ENCODE measurements at places on chromosomes 7 and 10.

DNA sequence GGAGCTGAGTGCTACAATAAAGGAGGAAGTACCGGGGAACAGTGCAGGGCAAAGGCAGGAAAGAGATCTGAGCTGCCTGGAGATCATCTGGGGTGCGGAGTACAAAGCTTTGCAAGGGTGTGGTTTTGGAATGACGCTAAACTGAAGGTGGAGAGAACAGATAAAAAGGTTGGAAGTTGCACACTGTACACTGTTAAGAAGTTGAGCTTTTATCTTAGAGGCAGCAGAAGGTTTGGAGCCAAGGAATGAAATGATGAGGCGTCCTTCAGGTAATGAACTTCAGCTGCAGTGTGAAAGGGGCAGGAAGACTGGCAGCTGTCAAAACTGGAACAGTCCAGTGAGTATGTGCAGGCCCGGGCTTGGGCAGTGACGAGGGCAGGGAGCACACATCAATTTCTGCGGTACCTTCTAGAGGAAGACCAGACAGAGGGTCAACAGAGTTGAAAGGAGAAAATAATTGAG, 7.2 kb upstream of the ANKRD61 start:
- DNase-seq, result no peak

DNA sequence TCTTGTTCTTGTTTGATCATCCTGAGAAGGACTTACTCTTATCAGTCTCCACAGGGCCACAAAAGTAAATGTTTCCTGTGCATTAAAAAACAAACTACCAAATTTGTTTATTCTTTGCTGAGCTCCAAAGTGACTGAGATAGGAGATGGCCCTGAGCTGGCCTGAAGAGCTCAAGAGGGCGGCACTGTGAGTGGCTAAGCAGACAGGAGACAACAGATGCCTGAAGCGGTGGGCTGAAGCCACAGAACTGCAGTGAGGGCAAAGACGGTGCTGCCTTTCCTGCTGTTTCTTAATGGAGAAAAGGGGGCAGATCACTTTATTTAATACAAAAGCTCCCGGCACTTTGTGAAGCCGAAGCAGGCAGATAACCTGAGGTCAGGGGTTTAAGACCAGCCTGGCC, 379.6 kb downstream of the ARL4A start:
- DNase-seq, result no peak

DNA sequence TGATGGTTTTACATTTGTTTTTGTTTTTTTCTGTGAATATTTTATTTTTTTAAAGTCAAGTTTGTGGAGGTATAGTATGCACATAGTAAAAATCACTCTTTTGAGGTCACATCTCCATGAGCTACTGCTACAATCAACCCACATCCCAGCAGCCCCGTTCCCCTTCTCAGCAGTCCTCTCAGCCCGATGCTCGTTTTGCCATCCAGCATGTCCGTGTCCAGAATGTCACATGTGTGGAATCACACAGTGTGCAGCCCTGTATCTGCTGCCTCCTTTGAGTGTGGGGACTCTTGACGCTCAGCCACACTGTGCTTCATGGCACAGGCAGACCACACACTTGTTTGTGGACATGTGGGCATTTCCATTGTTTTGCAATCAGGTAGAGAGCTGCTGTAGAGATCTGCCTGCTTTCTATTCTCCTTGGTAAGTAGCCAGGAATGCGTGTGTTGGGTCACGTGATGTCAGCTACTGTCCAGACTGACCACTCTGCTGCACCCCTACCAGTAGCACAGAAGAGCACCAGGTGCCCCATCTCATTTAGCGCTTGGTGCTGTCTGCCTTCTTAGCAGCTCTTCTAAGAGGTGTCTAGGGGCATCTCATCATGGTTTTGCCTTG, 71.6 kb upstream of the CAMK2B start:
- peak; percentile 86 for DNase-seq

DNA sequence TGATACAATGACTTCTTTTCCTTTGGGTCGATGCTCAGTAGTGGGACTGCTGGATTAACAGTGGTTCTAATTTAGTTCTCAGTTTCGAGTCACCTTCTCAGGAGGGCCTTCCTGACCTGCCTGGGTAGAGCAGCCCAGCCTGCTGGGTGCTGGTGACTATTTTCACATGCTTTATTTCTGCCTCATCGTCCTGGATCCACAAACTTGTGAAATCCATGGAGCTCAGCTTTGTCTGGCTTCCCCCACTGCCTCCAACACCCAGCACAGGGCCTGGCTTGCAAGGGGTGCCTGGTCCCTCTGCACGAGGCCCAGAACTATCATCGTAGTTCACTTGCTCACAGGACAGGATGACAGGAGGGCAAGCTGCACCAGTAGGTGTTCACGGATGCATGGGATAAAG, 46.9 kb downstream of the SPOCK2 start:
- DNase-seq, result peak; percentile 57

DNA sequence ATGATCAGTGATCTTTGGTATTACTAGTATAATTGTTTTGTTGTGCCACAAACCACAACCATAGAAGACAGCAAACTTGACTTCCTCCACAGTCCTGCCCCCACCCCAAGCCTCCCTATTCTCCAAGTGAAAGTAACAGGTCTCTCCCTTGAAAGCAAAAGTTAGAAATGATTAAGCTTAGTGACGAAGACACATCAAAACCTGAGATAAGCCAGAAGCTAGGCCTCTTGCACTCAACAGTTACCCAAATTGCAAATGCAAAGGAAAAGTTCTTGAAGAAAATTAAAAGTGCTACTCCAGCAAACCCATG, 7.5 kb downstream of the SAR1A start:
- peak; percentile 47 for DNase-seq

DNA sequence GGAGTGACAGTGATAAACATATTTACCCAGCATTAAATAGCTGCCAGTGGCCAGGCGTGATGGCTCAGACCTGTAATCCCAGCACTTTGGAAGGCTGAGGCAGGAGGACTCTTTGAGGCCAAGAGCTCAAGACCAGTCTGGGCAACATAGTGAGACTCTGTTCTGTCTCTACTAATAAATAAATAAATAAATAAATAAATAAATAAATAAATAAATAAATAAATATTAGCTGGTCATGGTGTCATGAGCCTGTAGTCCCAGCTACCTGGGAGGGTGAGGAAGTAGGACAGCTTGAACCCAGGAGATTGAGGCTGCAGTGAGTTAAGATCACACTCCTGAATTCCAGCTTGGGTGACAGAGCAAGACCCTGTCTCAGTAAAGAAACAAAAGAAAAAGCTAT, 384.0 kb upstream of the ADARB2 start:
- no peak for DNase-seq

GRCh38 chr7:244974-245373, 45.0 kb upstream of the FOXL3 start:
- DNase-seq, result no peak

- DNase-seq, result no peak
Measured at GRCh38 chr7:30501264-30501663, 3.4 kb downstream of the GGCT start.

- no peak for DNase-seq
Measured at GRCh38 chr7:106895246-106895864, 30.3 kb downstream of the PIK3CG start.

GRCh38 chr7:23267357-23267756, 20.8 kb downstream of the GPNMB start:
- DNase-seq, result no peak

DNA sequence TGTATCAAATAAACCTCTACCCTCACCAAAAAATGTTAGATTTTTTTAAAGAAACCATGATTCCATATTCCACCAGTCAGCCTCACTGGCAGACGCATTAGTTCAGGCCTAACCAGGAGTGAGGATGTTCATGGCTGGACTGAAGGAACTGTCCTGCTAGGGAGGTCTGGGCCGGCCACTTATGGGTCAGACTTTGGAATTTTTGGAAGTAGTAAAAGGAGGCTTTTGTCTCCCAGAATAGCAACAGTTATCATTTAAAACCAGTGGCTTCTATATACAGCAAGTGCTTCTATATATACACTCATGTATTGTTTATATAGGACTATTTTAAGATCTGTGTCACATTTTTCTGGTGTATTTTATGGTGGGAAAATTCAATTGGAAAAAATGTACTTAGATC, 120.5 kb downstream of the CNNM2 start:
- DNase-seq, result no peak

- no peak for DNase-seq
Measured at GRCh38 chr10:77187376-77187999, 450.1 kb downstream of the KCNMA1 start.

- no peak for DNase-seq
Measured at GRCh38 chr10:90998733-90999511, 78.0 kb upstream of the ANKRD1 start.

GRCh38 chr10:11300026-11300425, 282.4 kb downstream of the CELF2 start:
- no peak for DNase-seq

DNA sequence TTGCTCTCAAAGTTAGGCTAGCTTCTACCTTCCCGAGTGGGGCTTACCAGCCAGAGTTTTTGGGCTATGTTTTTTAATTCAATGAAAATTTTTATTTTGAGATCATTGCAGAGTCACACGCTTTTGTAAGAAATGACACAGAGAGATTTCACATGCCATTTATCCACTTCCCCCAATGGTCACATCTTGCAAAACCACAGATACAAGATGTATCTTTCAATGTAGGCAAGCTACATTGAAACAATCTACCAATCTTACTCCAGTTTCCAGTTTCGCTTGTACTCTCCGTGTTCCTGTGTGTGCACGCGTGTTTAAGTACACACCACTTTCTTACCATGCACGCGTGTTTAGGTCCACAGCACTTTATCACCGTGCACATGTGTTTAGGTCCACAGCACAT, 89.4 kb upstream of the LEP start:
- no peak for DNase-seq

- peak; percentile 81 for DNase-seq
Measured at GRCh38 chr7:27071622-27072390, 24.0 kb downstream of the HOXA1 start.

DNA sequence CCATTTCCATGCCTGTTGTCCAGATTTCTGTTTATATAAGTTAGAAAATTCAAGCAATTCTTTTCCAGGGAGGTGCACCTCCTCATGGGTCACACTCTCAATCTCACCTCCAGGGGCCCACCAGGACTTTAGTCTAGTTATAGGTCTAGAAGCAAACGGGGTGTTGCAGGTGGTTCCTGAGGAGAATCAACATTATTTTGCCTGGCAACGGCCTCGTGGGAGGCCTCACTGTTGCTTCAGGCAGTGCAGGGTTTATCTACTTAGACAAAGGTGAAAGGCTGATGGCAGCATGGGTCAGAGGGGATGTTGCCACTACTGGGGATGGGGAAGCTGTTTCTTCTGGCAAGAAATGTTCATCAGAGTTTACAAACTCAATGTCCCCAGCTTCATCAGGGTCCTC, 56.7 kb upstream of the LRRC18 start:
- DNase-seq, result no peak

DNA sequence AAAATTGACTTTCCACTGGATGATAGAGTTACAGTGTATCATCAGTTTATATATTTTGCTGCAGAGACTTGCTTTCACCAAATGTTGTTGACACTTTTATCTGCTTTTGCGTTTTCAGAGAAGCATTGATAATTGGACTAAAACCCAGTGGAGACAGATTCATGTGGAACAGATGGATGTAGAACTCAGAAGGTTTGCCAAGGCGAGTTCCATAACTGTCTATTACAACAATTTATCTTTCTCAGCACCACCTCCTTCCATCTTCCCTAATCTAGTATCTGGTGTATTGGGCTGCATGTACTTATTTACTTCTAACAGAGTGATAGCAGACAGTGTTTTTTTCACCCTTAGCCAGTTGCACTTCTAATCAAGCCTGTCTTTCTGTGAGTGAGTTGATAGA, 73.3 kb downstream of the DNAH11 start:
- no peak for DNase-seq

DNA sequence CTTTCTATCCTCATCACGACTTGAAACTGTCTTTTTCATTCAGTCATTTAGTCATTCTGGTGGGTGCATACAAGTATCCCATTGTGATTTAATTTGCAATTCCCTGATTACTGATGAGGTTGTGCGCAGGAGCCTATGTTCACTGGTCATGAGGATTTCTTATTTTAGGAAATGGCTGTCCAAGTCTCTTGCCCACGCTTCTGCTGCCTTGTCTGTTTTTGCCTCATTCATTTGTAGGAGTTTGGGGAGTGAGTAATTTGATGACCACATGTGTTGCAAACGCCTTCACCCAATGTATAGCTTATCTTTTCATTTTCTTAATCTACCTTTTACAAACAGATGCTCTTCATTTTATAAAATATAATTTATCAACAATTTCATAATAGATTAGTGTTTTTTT, 127.3 kb downstream of the ARHGAP22 start:
- DNase-seq, result peak; percentile 23

DNA sequence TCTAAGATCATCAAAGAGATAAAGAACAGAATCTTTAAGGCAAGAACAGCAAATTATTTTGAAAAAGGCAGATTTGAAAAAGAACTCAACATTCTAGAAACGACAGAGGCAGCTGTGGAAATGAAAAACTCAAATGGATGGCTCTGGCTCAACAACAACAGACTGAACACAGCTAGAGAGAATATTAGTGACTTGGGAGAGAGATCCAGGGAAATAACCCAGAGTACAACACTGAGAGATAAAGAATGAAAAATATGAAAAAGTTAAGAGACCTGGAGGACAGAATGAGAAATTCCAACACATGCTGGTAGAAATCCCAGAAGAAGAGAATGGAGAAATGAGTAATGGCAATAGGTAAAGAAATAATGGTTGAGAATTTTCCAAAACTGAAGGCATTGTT, 17.9 kb upstream of the ZNF777 start:
- no peak for DNase-seq

DNA sequence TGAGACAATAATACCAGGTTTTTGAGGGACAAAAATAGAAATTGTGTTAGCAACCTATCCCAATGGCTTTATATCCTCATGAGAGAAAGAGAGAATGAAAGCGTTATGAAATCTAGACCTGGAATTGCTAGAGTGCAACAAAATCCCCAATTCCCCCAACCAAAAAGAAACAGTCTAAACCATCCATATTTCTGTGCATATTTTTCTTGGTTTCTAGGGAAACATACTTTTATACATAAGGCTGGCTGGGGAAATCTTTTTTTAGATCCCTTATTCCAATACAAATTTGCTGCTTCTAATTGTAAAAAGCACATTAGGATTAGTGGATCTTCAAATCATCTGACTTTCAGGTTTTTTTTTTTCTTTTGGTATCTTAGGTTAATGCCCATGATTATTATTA, 277.0 kb upstream of the SEMA3A start:
- DNase-seq, result no peak

- peak; percentile 22 for DNase-seq
Measured at GRCh38 chr10:70885481-70885880, 2.9 kb downstream of the PCBD1 start.

- no peak for DNase-seq
Measured at GRCh38 chr7:139931190-139931934, 102.3 kb downstream of the TBXAS1 start.

DNA sequence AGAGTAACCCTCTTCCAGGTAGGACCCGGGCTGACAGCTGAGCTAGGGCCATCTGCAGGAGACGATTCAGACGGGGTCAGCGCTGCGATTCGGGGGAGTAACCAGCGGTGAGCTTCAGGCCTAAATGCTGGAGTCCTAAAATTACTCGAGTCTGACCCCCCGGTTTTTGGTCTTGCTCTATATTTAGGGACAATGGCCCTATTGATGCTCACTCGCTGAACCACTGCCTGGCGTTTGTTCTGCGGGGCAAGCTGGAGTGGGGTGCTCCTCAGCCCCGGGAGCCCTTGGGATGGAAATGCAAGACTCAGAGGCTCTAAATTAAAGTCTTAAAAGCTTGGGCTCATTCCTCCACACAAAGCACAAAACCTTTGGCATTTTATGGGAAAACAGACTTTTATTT, 120.0 kb downstream of the PRKAG2 start:
- DNase-seq, result no peak
